ENCODE measurements at places on chromosomes 4 and X.
A peak's percentile ranks its signal among the peaks of the same experiment; 100 is the strongest.

GRCh38 chr4:40316333-40316781, 18.8 kb upstream of the CHRNA9 start:
- no peak for DNase-seq

DNA sequence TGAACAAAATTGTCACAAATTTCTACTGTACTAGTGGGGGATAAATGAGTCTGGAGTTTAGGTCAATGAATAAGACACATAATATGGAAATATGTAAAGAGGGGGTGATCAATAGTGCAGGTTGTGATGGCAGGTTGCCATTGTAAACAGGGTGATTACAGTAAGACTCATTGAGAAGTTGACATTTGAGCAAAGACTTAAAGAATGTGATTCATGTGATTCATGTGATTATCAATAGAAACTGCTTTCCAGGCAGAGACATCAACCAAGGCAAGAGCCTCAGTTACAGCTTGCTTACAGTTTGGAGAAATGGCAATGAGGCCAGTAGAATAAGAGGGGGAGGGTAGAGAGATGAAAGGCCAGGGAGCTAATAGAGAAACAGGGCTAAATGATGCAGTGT, 45.8 kb upstream of the GIMD1 start:
- no peak for DNase-seq

GRCh38 chr4:111045992-111046391, 423.1 kb upstream of the PITX2 start:
- no peak for DNase-seq

GRCh38 chr4:151231915-151232595, 44.9 kb upstream of the PRSS48 start:
- no peak for DNase-seq

GRCh38 chrX:129846716-129847115, 3.0 kb upstream of the ZDHHC9 start:
- no peak for DNase-seq

- DNase-seq = no peak
Observed at GRCh38 chr4:153684182-153684970, at the start of gene TLR2. Gene TLR2 (plus strand): TSS chr4:153684280. CDS start chr4:153702908, 18,628 bp downstream.

- no peak for DNase-seq
Observed at GRCh38 chrX:120769576-120770341, 105.9 kb downstream of the CT47B1 start.

GRCh38 chrX:101550751-101551379, 518 bp downstream of the ARMCX1 start:
- DNase-seq = no peak

GRCh38 chr4:28287831-28288233, 1427.2 kb downstream of the STIM2 start:
- DNase-seq = no peak

DNA sequence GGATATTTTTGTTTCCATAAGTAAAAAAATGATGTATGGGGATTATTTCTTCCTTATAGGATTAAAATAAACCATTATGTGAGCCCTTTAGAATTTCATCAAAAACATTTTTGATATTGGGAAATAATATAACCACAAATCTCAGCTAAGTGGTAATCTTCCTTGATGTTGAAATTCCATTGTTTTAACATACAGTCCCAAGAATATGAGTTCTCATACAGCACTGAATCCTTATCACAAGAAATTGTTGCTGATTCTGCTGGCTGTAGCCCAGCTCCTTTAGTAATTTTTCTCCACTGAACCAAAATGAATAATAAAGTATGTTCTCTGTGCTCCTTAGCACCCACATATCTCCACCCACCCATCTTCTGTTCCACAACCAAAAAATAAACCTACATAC, 41.9 kb upstream of the FAM47B start:
- no peak for DNase-seq

- DNase-seq = no peak
Observed at GRCh38 chrX:1380672-1381233, 11.2 kb downstream of the SLC25A6 start.

DNA sequence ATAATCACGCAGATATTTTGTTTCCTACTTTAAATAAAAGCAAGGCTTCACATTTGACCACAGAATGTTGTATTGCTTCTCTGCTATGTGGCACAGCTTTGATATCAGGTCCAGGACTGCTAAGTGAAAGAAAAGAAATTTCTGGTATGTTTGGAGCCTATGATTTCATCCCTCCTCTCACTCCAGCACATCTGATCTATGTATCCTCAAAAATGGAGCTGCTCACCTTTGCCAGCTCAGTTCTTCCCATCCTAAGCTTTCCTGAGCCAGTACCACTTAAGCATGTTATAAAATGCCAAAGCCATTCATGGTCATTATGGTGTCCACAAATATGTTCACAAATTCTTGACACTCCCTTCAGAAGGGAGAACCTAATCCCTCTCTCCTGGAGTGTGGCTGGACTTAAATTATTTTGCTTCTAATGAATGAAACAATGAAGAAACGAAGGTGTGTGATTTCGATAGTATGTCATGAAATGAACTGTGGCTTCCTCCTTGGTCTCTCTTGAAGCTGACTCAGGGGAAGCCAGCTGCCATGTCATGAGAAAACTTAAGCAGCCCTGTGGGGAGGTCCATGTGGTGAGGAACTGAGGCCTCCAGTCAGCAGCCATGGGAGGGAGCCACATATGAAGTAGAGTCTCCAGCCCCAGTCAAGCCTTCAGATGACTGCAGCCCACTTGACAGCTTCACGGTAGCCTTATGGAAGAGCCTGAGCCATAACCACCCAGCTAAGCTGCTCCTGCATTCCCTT, 207.7 kb downstream of the MGST2 start:
- DNase-seq = no peak

GRCh38 chr4:73703320-73703719, 37.0 kb upstream of the CXCL8 start:
- DNase-seq = no peak

DNA sequence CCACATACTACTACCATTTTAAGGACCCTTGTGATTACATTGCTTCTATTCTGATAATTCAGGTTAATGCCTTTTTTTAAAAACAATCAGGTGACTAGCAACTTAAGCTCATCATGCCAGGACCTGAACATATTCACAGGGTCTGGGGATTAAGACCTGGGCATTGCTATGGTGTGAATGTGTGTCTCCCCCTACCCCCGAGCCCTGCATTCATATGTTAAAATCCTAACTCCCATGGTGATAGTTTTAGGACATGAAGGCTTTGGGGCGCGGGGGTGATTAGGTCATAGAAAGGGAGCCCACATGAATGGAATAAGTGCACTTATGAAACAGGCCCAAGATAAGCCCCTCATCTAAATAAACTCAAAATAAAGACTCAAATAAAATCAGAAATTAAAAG, 734.4 kb upstream of the PABPC4L start:
- no peak for DNase-seq

- no peak for DNase-seq
Observed at GRCh38 chrX:41407816-41408215, 39.3 kb upstream of the NYX start.

- DNase-seq = no peak
Observed at GRCh38 chrX:117711782-117712181, 404.8 kb downstream of the KLHL13 start.

DNA sequence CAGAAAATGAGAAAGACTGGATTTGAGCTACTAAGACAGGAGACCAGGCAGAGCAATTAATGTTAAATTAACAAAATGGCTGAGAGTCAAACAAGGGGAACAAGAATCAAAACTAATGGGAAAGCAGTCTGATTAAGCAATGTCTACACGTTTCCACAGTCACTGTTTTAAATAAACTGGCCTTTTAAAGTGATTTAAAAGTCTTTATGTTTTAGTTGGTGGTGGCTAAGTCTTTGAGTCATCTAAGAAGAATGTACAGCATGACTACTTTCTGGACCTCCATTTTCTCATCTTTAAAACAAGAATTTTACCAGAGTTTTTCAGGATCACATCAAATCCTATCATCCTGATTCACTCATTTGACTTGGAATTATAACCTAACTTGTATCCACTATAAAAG, 233.8 kb downstream of the ENOX2 start:
- no peak for DNase-seq

DNA sequence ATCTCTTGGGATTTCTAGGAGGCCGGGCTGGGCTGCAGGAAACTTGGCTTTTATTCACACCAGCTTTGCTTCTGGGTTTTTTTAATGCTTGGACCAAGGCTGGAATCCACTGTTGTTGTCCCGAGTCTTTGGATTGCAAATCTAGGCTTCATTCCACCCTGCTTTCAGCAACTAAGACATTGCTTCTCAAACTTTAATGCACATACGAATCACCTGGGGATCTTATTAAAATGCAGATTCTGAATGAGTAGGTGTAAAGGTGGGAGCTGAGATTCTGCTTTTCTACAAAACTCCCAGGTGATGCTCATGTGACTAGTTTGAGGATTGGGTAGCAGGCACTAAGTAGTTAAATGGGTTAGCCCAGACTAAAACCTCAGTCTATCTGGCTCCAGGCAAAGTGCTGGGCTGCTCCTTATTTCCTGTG, 39.2 kb upstream of the GPC4 start:
- DNase-seq = no peak

GRCh38 chr4:101727238-101727637, 63.3 kb upstream of the BANK1 start:
- no peak for DNase-seq

DNA sequence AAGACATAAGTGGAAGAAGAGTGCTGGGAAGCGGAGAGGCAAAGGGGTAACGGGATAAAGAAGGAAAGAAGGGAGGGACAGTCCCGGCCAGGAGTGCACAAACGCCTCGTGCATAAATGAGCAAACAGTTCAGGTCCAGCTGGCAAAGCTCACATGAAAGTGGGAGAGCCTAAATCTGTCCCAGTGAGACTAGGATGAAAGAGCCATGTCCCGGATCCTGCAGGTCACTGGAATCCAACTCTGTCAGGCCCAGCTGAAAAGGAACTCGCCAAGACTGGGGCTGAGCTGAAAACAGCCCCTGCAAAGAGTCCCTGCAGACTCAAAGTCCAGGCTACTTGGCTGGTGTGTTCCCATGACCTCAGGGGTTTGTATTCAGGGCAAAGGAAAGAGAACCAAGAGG, 38.0 kb upstream of the CRMP1 start:
- DNase-seq = no peak

GRCh38 chrX:139203651-139204570, 326.6 kb upstream of the F9 start:
- no peak for DNase-seq

DNA sequence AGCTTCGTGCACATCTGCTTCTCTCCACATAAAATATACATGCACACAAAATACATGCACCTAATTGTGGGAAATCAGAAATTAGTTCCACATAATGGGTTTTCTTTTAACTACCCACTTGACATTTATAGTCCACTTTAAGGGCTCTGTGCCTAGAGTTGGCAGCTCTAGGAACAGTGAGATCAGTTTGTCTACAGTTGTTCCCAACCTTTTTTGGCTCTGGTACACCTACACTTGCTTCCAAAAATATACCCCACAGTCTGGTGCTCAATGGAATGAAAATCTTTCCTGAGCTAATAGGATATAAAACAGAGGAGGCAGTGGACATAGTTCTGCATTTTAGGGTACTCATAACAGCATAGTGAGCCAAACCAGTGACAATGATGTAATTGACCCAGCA, 36.1 kb downstream of the HDAC8 start:
- no peak for DNase-seq

DNA sequence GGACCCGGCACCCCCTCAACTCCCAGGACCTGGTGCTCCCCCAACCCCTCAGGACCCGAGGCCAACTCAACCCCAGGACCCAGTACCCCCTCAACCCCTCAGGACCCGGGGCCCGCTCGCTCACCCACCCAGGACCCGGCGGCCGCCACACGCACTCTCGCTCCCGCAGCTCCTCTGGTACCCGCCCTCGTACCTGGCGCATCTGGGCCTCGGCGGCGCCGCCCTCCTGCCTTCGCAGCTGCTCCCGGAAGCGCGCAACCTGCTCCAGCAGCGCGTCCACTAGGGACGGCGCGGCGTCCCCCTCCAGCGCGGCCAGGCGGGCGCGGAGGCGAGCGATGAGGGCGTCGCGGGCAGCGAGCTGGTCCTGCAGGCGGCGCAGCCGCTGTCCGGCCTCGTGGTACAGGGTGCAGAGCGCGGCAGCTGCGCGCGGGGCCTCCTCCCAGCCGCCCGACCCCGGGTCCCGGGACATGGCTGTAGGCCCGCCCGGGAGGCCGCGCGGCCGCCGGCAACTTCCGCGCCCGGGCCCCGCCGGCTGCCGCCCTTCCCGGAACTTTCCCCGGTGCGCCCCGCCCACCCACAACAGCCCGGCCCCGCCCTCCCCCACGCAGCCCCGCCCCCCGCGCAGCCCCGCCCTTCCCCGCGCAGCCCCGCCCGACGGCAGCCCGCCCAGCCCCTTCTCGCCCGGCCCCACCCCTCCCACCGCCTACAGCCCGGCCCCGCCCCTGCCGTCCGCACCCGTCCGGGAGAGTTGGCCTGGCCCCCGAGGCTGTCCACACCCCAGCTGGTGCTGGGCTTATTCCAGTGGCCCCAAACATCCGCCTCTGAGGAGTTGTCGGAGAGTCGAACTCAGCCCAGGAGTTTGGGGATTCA, at the start of gene TNIP2:
Gene TNIP2, minus strand, starts transcription at position 516 of the 870 bp plus-strand sequence. Its CDS starts 47 bp downstream, at position 469.
- DNase-seq = peak; percentile 85

DNA sequence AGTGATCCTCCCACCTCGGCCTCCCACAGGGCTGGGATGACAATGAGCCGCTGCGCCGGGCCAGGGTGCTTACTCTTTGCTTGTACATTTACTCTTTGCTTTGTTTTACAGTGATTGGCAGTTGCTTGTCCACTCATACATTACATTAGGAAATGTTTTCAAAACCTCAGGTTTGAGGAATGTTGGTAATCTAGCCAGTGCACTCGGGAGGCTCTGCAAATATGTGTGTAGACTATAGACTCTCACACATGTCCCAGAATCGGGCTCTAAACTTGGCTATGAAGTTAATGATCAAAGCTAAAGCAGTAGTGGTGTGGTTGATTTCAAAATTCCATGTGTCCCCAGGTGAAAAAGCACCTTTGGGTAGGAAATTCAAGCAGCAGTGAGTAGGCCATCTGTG, 20.5 kb downstream of the TRMT44 start:
- DNase-seq = no peak

DNA sequence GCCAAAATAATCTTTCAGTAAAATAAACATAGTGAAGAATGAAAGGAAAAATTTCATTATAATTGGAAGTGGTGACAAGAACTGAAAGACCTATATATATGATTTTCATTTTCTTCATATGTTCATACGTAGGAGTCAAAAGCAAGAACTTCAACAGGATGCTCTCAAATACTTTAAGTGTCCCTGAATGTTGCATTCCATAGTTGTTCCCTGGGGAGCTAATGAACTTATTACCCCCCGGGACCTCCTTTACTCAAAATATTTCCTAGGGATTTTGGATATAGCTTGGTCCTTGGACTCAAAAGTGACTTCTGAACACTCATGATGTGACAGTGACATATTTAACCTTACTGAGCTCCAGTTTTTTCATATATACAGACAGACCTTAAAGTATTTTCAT, 44.9 kb upstream of the NDST4 start:
- DNase-seq = no peak

- no peak for DNase-seq
Observed at GRCh38 chrX:48451708-48452107, 18.4 kb downstream of the SLC38A5 start.

- no peak for DNase-seq
Observed at GRCh38 chrX:151702741-151703340, 7.6 kb downstream of the PRRG3 start.

GRCh38 chr4:77818073-77818601, 1.0 kb downstream of the CNOT6L start:
- DNase-seq = peak; percentile 77

Measured in hematopoietic multipotent progenitor cell treated with erythropoietin and hydrocortisone succinate and interleukin-3 and kit ligand, for 17 days (in vitro differentiated cells).